ENCODE measurements at places on chromosomes 12 and 14.

DNA sequence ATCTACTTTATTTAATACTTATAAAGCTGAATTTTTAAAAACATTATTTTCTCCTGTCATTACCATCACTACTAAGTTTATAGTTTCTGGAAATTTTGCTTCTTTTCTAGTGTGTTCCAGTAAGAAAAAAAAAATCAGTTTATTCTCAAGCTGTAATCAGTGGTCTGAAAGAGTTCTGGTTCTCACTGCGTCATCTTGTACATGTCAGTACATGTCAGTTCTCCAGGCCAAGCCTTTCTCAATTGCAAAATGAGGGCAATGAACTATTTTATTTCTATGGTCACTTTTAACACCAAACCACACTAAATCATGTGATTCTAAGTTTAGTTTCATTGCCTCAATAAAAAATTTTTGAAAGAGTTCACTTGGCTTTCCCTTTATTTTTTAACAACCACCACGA, 468.9 kb upstream of the LRFN5 start:
- DNase-seq: no peak

- no peak for DNase-seq
Observed at GRCh38 chr12:62525271-62525670, 58.6 kb downstream of the MON2 start.

DNA sequence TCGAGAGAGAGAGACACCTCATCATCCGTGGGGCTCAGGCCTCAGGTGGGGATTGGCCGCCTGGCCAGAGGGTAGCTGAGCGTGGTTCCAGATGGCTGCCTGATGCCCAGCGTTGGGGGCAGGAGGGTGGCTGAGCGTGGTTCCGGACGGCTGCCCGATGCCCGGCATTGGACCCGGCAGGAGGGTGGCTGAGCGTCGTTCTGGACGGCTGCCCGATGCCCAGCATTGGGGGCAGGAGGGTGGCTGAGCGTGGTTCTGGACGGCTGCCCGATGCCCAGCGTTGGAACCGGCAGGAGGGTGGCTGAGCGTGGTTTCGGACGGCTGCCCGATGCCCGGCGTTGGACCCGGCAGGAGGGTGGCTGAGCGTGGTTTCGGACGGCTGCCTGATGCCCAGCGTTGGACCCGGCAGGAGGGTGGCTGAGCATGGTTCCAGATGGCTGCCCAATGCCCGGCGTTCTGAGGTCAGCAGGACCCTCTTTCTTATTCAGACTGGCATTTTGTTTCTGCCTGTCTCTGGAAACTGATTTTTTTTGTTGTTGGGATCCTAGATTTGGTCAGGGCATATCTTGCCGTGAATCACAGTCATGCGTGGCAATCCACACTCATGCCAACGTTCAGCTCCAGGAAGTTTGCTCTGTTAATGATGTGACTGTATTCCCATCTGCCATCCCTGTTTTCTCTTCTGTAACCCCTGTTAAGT, 40.7 kb downstream of the GALNT9 start:
- no peak for DNase-seq

DNA sequence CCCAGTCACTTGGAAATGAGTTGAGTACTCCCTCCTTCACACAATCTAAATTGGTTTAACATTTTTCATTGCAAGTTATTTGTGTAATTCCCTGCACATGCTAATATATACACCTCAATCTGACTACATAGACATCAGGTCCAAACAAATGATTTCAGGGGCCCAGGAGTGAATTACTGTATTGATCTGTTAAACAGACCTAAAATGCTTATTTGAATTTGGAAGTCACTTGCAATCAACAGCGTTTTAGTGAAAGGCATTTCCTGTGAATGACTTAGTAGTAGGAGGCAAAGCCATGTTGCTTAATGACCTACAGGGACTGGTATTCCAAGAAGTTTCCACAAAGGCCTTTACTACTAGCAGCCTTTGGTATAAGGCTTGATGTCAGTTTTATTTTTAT, 22.6 kb upstream of the SLC15A5 start:
- no peak for DNase-seq

DNA sequence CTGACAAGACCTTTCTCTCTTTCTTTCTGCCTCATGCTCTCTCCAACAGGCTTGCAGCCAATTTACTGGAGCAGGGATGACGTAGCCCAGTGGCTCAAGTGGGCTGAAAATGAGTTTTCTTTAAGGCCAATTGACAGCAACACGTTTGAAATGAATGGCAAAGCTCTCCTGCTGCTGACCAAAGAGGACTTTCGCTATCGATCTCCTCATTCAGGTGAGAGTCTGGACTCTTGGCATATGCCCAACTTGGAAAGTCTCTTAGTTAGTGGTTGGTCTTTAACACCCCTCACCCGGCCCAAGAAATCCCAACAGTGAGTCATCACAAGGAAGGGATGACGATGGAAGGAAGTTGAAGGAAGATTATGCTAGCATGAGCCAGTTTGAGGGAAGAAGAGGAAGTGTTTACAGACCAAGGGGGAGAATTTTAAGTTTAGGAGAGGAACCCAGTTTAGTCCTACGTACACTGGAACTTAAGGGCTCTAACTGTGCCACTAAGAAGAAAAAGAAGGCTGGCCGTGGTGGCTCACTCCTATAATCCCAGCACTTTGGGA, 189.7 kb downstream of the ETV6 start:
- no peak for DNase-seq

DNA sequence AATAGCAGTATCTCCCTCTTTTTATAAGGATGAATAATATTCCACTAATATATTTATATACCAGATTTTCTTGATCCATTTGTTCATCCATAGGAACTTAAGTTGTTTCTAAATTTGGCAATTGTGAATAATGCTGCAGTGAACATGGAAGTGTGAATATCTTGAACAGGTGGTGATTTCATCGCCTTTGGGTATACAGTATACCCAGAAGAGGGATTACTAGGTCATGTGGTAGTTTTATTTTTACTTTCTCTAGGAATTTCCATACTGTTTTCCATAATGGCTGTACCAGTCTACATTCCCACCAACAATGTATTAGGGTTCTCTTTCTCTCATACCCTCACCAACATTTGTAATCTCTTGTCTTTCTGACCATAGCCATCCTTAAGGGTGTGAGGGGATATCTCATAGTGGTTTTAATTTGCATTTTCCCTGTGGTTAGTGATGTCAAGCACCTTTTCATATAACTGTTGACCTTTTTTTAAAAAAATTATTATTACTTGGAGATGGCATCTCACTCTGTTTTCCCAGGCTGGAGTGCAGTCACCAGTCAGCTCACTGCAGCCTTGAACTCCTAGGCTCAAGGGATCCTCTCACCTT, 20.5 kb downstream of the PPHLN1 start:
- DNase-seq: no peak

DNA sequence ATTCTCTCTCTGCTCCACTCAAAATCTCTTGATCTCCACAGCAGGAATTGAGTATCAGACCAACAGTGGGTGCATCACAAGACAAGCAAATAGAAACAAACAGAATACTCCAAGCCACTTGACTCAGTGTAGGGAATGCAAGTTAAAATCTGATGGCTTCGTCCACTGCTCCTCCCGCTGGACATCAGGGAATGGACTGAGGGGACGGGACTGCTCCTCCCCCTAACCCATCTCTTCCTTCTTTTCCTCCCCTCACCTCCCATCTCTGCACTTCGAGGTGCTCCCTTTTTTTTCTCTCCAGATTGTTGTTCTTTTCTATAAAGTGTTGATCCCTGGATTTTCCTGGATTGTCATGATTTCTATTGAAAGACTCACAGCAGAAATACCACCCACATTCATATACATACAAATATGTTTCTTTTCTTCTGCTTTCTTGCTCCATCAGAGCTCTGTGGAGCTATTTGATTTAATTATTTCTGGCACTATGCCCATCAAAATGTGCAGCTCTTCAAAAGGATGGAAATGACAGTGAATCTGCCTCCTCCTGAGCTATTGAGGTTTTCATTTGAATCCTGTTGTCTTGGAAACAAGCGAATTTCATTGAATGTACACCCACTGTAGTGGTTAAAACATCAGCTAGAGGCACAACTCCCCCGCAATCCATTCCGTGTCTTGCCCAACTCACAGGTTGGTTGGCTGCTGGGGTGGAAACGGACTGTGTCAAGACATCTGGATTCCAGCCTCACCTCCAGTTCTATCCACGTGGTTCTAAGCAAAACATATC, 199.7 kb downstream of the SPTSSA start:
- DNase-seq: no peak

DNA sequence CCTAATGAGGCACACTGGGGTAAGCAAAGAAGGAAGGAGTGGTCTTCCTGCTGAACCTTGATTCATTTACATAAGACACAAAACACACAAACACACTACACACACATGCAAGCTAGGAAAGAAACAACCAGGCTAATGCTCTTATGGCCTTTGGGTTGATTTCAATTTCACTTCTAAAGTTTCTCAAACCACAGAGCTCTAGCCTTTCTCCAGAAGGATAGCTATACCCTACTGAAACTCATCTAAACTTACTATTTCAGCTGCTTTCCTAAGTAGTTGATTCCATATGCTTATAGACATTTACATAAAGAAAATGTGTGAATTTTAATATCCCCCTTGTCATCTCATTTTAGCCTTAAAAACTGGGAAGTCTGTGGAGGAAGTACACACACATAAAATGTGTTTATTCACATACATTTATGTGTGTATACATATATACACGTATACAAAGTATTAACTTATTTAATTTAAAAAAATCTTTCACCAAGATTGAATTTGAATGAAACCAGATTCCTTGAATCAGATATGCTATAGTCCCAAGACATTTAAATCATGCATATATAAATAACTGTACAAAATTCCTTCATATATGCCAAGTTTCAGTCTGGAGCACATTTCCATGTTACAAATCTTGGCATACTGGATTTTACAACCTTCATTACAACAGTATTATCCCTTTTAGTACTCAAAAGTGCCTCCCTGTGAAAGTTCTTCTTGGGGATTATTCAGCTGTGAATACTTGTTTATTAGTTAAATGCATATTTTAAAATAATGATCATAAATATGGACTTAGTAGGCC, 231.8 kb upstream of the NPAS3 start:
- no peak for DNase-seq

DNA sequence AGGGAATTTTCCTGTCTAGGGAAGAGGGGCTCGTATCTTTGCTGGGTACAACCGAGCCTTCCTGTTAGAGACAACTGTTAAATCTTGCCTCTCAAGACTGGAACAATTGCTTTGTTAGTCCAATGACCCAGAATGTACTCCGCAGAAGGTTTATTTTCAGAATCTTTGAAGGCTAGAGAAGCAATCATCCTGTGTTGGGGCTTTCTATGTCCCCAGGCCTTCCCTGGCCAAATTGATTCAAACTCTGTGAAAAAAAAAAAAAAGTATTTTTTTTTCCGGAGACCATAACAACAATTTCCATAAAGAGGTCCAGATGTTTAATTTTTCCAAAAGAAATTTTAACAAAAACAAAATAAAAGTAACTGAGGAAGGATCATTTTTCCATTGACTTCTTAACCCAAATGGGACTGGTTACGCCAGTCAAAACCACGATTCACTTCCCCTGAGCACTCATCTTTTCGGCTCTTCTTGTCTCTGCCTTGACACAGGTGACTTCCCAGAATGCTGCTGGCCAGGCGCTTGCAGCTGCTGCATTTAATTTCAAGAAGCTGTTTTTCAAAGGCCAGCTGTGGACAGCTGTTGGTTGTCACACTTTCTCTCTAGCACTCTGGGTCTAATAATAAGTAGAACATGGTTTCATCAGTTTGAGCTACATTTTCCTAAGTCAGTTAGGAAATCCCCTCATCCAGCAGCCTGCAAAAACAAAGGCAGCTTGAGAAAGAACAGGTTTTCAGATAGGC, 81.6 kb upstream of the MANSC4 start:
- DNase-seq: no peak

- DNase-seq: no peak
Observed at GRCh38 chr12:22529281-22530060, 14.9 kb downstream of the C2CD5 start.

GRCh38 chr12:28258998-28259397, 68.7 kb downstream of the CCDC91 start:
- DNase-seq: no peak

DNA sequence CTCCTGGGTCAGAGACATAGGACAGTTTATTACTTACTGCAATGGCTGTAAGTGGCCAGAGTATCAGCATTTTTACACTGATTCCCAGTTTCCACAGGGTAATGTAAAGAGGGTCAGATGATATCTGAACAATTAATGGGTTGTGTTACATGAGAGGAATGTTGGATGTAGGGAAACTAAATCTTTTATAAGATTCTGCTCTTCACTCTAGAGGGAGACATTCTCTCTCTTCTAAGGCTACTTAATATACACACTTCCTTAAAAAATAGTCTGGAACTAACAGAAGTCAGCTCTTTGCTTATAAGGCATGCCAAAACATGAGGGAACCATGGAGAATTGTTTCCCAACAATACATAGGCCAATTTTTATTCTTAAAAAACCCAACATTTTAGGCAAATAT, 389.8 kb downstream of the ETNK1 start:
- DNase-seq: no peak

DNA sequence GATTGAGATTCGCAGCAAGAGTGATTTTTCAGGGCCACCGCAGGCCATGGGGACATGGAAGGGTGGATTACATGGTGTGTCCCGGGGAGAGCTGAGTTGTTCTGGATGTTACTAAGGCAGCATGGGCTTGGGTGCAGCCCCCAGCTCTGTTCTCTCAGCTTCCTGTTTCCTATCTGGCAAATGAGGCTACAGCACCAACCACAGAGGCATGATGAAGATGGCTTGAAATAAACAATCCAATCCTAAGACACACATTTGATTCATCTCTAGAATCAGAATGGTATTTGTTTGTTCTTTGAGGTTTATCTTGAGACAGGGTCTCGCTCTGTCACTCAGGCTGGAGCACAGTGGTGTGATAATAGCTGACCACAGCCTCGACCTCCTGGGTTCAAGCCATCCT, 21.6 kb downstream of the GLTP start:
- DNase-seq: no peak

DNA sequence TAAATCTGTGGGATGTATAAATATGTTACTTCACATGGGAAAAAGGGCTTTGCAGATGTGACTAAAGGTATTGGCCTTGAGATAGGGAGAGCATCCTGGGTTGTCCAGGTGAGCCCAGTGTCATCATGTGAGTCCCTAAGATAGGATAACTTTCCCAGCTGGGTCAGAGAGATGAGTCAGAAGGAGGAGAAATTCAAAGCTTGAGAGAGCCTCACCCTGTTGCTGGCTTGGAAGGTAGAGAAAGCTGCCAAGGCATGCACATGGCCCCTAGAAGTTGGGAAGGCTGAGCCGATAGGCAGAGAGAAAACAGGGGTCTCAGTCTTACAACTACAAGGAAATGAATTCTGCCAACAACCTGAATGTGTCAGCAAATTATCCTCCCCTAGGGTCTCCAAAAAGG, 213.0 kb downstream of the ADGRD1 start:
- DNase-seq: no peak
